CD4-positive, CD25-positive, alpha-beta regulatory T cell (primary cell): ENCODE measurements at places on chromosomes 4 and X. TPM values are rescaled to one million over a fixed set of nuclear protein-coding genes. Genes with fewer than 3 reads are reported as not detected.

DNA sequence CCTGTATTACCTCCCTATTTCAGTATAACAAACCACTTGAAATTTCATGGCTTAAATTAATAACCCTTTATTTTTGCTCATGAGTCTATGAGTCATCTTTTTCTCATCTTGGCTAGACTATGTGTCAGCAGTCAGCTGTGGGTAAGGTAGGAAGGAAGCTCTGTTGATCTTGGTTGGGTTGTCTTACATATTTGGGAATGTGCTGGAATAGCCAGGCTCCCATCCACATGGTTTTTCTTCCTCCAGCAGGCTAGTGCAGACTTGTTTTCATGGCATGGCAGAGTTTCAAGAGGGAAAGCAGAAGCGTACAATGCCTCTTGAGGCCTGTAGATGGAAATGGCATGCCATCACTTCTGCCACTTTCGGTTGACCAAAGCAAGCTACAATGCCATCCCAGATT, 89.7 kb downstream of the LINC00632 start:
- DNase-seq, result no peak

Gene HTRA3
- not detected for total RNA-seq

GRCh38 chr4:6914448-6914847, 4.8 kb downstream of the TBC1D14 start:
- DNase-seq, result no peak

Gene MAGEA2B
- not detected for total RNA-seq

- no peak for DNase-seq
Observed at GRCh38 chrX:16096141-16096540, 27.2 kb upstream of the GRPR start.

GRCh38 chrX:101009090-101009489, 39.6 kb downstream of the ARL13A start:
- DNase-seq, result no peak

GRCh38 chrX:136146614-136147314, 569 bp upstream of the FHL1 start:
- DNase-seq, result no peak

Gene EGFL6
- total RNA-seq, result not detected

Gene C4orf54
- total RNA-seq, result not detected

DNA sequence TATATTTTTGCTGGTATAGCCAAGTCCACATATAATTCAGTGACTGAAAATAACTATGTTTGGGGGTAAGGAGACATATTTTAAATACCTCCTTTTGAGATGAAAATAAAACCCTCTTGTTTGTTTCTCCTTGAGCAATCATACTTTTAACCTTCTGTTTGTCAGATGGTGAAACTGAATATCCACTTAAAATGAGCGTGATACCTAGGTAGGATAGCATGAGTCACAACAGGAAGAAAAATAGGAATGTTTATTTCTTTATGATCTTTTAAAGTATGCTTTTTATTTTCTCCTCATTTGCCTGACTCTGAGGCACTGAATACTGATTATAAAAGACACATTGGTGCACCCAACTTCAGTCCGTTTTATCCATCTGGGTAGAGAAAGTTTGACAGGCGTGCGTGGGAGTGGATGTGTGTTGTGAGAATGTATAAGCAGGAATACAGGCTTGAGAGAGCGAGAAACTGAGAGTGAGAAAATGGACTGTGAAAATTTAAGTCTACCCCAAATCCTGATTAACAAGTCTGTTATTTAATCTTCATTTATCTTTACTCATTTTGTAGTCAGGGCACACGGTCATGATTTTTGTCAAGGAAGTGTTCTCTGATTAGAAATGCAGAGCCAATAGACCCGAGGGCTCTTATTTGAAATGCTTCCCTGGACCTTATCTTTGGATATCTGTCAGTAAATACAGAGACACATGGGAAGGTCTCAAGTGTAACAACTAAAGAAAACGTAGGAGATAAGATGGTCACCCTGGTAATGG, 62.1 kb upstream of the ANTXR2 start:
- DNase-seq, result no peak

DNA sequence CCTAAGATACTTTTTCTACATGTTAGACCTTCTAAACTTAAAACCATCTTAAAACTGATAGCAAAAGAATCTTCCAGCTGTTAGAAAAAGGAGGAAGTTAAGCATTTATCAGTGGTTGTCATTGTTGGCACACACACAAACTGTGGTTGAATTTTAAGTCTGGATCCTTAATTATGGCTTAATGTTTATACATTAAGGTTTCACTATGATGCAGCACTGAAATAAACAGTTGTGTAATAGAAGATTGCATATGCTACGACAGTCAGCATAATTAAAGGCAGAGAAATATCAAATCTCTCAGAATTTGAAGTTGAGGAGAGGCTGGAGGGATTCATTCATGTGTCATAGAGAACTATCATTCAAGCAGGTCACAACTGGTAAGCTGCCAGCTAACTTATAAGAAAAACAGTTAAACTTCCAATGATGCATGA, 32.3 kb downstream of the ADGRA3 start:
- DNase-seq, result no peak

- no peak for DNase-seq
Observed at GRCh38 chrX:15988661-15989603, 134.3 kb upstream of the AP1S2 start.

- DNase-seq, result no peak
Observed at GRCh38 chr4:109174224-109174953, 128.1 kb downstream of the COL25A1 start.

Gene GSTCD
- 4.4 TPM for total RNA-seq

Gene TMEM35A
- not detected for total RNA-seq

- no peak for DNase-seq
Observed at GRCh38 chrX:70479922-70480659, 35.5 kb downstream of the DLG3 start.

GRCh38 chr4:88162626-88163025, 4.2 kb upstream of the ABCG2 start:
- DNase-seq, result no peak
